ENCODE measurements at places on chromosomes 3 and 15.

DNA sequence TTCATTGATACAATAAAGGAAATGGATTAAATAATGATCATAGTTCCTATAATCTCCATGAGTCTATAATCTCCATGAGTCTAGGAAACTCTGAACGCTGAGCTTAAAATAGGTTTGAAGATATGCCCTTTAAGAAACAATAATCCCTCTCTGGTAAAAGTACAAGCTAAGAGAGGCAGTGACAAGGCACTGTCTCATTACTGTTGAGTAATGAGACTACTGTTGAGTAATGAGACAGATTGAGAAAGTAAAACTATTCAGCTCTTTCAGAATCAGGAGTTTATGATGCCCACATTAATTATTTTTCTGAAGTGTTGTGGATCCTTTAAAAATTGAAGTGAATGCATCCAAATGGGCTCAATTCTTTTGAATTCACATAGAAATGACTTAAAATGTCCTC, 235.5 kb upstream of the THRB start:
- no peak for DNase-seq

DNA sequence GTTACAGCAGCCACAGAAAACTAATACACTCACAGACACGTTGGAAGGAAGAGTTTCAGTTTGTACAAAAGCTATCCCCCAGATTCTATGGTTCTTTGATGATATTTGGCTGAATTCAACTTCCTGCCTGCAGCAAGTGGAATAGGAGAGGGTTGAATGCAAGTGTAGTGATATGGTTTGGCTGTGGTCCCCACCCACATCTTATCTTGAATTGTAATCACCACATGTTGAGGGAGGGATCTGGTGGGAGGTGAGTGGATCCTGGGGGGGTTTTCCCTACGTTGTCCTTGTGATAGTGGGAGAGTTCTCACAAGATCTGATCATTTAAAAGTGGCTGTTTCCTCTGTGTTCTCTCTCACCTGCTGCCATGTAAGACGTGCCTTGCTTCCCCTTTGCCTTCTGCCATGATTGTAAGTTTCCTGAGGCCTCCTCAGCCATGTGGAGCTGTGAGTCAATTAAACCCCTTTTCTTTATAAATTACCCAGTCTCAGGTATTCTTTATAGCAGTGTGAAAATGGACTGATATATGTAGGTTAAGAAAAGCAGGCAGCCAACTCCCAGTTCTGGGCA, 29.8 kb downstream of the NMNAT3 start:
- DNase-seq, result no peak

DNA sequence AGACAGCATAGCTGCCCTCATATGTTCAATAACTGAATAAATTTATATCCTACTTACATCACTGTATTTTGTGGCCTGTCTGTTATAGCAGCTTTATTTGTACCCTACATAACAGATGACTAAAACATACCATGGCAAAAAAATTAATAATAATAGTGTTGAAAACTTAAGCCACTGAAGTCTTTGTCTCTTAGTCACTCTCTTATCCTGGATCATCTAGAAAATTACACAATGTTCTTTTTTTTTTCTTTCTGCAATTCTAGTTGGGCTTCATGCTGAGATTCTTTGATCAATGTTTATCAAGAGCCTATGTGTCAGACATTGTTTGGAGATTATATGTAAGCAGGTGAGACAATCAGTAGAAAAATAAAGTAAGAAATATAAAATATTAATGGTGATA, 519.3 kb upstream of the ARPP21 start:
- DNase-seq, result no peak

DNA sequence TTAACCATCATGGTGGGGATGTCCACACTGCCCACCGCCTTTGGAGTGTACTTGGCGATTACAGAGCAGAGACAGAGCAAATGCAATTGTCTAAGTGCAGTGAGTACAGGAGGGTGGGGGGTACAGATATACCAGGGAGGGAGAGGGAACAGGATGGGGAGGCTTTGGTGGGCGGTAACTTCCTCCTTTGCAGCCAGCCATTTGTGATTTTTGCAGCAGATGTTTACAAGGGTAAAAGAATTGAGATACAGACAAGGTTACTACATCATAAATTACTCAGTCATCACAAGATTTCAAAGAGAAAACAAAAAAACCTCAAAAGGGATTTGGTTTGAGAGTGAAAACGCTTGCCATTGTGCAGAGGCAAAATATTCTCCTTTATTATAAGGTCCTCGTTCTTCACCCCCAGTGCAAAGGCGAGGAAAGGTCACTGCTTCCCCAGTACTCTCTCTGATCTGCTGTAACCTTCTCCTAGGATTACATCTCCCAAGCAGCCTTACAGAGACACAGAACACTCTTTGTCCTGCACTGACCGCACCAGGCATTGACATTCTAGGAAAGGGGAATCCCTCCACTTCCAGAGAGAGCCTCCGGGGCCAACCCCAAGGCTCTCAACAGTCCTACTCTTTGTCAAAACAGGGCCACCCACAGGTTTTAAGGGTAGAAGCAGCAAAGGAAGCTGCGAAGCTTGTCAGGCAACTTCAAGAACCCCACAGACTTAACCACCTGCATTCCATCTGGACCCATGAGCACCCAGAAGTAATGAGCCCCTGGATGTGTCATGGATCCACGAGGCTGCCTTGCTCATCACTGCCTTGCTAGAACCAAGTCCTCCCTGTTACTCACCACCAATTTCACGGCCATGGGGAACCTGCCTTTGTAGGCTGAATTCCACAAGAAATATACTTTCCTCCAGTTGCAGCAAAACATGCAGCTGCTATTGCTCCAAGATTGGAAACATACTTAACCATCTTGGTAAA, 117.3 kb downstream of the ADAMTS17 start:
- no peak for DNase-seq

GRCh38 chr3:71926262-71926600, 141.3 kb upstream of the PROK2 start:
- DNase-seq, result peak; percentile 66

DNA sequence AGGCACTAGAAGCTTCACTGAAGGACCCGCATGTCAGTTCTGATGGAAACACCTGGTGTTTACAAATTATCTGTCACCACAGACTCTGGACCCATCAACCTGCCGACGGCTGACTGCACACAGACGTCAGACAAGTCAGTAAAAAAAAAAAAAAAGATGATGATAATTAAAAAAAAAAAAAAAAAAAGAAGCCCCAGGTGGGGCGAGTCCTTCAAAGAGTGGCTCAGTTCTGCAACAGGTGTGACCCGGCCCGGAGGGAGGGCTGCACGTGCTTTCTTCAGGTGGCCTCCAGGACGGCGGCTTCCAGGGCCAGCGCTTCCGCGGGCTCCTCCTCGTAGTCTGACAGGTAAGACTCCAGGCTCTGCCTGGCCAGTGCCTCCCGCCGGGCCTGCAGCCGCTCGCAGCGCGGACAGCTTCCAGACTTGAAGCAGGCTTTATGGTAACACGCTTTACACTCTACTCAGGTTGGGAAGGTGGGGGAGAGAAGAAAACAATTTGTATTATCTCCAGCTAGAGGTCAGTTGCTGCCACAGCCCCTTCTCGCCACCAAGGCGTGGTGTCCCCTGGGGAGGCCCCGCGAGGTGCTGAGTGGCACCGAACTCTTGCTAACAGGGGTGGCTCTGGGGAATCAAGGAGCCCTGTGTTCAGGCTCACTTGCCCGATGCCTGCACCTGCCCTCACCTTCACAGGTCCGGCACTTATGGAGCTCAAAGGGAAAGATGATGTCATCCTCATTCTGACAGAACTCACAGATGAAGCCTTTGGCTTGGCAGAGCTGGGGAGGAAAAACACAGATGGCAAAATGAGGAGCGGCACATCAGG, 61.8 kb downstream of the RUBCN start:
- DNase-seq, result no peak

DNA sequence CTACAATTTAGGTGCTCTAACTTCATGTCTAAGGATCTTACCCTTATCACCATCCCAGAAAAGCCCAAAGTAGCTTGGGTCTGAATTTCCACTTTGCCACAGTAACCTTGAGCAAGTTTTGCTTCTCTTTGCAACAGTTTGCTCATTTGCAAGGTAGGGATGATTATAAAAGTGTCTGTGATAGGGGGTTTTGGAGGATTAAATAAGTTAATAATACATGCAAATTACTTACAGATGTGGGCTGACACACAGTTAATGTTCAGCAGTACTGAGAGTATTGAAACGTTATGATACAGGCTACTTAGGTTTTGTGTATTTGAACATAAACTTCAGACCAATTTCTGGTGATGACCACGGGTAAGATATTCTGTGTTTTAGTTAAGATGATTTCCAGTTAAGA, 444.7 kb upstream of the TPRG1 start:
- no peak for DNase-seq

DNA sequence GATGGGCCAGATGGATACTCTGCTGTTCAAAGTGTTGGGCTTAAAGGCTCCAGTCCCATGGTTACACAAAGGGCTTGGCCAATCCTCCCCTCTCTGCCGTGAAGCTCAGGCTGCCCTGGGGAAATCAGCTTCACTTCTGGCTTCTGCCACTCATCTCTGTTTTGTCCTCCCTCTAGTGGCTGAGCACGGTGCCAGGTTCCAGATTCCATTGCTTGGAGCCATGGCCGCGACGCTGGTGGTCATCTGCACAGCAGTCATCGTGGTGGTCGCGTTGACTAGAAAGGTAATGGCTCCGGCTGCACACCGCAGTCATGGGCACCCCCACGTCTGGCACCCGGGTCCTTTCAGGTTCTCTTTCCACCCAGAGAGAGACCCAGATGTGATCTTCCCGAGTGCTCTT, 5.6 kb downstream of the TIGIT start:
- no peak for DNase-seq
